Coronary artery (tissue), 2 donors: ENCODE measurements at places on chromosomes 2 and 18.

- DNase-seq = no peak
These were observed 26.2 kb downstream of the HK2 start for GRCh38 chr2:74860079-74860478.

- DNase-seq = no peak
These were observed 402.0 kb downstream of the RND3 start for GRCh38 chr2:150085478-150085877.

- no peak for DNase-seq
These were observed 174.8 kb downstream of the LDLRAD4 start for GRCh38 chr18:13393338-13393737.

DNA sequence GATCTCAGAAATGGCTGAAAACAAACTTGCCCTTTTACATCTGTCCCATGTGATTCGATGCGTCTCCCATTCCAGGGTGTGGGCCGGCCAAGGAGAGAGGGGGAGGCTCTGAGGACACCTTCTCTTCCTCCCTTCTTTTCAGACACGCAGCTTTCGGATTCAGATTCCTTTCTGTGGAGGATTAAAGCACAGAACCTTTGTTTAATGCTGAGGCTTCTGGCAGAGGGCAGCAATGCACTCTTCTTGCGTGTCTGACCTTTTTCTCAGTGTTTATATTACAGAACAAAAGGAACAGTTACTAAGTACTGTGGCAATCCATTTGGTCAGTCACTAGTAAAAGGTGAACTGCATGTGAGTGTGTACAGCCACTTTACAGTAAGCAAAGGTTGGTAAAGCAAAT is 268.9 kb upstream of the CCDC68 start:
- DNase-seq = no peak

- DNase-seq = no peak
These were observed 1.3 kb downstream of the INPP4A start for GRCh38 chr2:98445683-98446581.

GRCh38 chr2:73897934-73898333 is 5.1 kb downstream of the ACTG2 start:
- no peak for DNase-seq

DNA sequence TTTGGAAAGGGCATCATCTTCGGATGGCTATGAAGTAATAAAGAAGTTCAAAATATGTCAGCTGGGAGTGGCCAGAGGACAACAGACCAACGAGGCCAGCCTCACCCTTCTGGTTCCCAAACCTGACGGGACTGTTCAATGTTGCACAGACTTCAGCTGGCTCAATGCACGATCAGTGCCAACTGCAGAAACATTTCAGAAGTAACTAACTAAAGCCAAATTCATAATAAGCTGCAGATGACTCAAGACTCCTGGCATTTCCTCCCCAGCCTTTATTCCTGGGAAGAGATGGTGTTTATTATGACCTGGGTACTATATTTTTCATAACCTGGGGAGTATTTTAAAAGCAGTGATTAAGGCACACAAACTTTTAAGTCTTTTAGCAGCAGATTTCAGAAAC is 3.8 kb upstream of the ATP6V1C2 start:
- DNase-seq = no peak
